NCI-H2029 treated with DMSO at 0.1 percent for 48 hours (cell line): ENCODE measurements at places on chromosomes 1 and 21.

DNA sequence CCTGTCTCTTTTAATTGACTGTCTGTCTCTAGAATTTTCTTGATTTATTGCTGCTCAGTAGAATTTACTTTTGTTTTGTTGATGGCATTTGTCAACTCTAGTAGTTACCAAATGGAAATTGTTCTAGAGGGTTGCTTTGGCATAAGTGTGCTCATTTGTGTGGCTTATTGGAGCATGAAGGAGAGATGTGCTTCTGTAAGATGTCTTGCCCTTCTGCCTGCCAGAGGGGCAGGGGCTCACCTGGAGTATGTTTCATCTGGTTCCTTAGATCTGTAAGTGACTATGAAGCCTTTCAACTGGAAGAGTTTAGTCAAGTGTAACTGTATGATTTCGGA is 345.5 kb downstream of the DISC1 start:
- DNase-seq: no peak

DNA sequence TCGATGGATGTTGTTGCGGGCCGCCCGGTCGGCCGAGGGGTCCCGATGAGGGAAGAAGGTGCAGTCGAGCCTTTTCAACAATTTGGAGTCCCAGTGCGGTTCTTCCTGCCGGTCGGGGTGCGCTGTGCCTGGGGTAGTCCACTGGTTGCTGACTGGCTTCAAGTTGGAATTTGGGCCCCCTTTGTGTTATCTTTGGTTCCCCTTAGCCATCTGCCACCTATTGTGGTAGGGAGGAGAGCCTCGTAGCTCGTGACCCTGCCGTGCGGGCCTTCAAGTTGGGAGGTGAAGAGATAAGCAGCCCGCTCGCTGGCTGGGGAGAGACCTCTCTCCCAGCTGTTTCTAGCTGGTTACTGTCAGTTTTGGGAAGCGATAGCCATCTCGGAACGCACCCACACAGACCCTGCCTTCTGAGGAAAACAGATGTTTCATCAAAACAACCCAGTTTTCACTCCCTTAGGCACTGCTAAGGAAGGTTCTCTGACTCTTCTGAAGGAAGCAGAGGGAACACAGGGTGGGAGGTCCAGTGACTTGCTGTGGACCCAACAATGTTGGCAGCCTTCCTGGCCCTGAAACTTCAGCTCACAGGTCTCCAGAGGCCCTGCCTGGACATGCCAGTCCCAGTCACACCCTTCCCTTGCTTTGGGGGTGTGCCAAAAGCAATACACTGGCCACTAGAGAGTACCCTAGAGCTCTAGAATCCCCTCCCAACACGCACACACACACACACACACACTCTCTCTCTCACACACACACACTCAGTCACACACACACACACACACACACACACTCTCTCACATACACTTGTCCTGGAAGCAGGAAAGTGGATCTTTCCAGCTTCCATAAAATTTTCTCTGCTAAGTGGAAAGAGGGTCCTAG is 1.0 kb downstream of the BTG2 start:
- DNase-seq: no peak

DNA sequence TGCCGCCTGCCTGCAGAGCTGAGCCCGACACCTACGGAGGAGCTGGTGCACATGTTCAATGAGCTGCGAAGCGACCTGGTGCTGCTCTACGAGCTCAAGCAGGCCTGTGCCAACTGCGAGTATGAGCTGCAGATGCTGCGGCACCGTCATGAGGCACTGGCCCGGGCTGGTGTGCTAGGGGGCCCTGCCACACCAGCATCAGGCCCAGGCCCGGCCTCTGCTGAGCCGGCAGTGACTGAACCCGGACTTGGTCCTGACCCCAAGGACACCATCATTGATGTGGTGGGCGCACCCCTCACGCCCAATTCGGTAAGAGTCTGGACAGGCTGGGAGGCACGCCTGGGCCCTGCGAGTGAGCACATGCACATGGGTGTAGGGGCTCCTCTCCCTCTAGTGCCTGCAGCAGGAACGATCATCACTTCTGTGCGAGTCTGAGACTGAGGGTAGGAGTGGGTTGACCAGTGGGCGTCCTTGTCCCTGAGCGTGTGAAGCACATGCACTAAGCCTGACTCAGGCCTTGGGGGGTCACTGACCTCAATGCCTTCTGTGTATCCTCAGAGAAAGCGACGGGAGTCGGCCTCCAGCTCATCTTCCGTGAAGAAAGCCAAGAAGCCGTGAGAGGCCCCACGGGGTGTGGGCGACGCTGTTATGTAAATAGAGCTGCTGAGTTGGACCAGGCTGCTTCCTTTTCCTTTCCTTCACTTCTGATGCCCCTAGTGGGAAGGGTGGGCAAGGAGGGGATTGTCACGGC is 6.9 kb downstream of the DMAP1 start:
- no peak for DNase-seq

DNA sequence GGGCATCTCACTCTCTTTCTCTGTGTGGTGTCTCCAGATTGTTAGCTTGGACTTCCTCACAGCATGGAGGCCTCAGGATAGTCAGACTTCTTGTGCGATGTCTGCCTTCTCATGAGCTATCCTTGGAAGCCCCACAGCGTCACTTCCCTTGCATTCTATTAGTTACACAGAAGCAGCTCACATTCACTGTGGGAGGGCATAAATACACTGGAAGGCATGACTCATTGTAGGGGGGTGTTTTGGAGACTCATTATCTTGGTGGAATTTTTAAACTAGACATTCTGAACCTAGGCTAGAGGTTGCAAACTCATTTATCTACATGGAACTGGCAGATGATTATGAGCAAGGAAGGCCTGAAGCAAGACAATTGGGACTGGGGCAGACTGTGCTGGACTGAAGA is 21.4 kb upstream of the FASLG start:
- no peak for DNase-seq

- peak; percentile 45 for DNase-seq
These were observed 9.5 kb downstream of the MR1 start for GRCh38 chr1:181043025-181043888.

DNA sequence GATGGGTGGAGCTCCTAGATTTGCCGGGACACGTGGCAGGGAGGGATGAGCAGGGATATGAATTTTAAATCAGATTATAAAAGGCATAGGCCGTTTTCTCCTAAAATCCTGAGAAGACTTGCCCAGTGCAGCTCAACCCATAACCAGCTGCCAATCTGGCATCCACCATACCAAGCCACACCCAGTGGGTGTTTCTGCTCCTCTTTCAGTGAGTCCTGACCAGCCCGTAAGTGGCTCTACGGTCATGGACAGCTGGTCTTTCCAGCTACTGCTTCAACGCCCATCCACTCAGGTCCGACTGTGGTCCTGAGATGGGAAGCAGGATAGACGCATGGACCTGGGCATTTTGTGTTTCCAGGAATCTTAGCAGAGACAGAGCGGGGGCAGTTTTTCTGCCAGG is 107.2 kb downstream of the LAMC2 start:
- no peak for DNase-seq

- DNase-seq: no peak
These were observed 405.6 kb downstream of the NPHP4 start for GRCh38 chr1:5586629-5587028.

DNA sequence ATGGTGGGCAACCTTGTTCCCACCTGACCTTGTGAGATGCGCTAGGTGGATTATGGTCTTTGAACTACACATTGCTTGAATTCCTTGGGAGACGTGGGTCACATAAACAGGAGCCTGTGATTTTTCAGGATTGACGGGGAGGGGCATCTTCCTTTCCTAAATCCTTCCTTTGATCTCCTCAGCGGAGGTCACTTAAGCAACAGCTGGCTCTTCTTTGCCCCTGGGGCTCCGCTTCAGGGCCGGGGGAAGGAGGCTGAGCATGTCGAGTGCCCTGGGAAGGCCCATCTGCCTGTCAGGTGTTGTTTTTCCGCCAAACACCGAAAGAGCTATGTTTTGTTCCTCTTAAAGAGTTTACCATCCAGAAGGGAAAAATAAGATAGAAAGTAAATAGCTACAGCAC is 40.6 kb downstream of the KIF26B start:
- DNase-seq: no peak

GRCh38 chr1:176888471-176889032 is 276.0 kb downstream of the ASTN1 start:
- DNase-seq: no peak

DNA sequence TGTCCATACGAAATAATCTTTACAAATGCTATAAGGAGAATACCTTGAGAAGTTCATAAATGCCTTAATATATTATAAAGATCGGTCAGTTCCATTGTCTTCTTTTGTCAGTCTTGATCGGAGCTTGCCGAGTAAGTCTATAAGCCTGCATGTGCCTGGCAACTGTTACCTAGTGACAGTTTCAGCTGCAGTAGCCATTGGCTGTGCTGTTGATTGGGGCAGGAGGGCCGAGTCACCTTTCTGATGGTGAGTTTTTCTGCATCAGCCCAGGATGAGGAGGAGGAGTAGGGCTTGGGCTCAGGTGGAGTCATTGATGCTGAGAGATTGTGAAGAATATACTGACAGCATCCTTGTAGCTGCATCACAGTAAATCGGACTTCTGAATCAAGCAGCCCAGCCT is 1.9 kb upstream of the GPR52 start:
- DNase-seq: no peak
